ENCODE measurements at places on chromosomes 5 and 9. TPM values are rescaled to one million over a fixed set of nuclear protein-coding genes. Genes with fewer than 3 reads are reported as not detected.

GRCh38 chr9:89802781-89803355, 198.1 kb downstream of the GADD45G start:
- DNase-seq = no peak

DNA sequence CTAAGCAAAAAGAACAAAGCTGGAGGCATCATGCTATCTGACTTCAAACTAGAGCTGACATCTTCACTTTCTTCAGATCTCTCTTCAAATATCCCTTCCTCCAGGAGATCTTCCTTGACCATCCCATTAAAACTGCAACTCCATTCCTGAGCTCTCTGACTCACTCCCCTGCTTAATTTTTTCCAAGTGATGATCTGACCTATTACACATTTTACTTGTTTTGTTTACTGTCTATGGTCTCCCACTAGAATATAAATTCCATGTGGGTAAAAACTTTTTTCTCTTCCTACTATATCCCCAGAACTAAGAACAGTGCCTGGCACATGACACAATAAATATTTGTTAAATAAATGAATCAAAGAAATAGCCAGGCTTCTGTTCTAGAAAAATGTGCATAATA, 87.5 kb downstream of the SLIT3 start:
- no peak for DNase-seq

ROPN1L gene
- total RNA-seq = 0.68 TPM

DNA sequence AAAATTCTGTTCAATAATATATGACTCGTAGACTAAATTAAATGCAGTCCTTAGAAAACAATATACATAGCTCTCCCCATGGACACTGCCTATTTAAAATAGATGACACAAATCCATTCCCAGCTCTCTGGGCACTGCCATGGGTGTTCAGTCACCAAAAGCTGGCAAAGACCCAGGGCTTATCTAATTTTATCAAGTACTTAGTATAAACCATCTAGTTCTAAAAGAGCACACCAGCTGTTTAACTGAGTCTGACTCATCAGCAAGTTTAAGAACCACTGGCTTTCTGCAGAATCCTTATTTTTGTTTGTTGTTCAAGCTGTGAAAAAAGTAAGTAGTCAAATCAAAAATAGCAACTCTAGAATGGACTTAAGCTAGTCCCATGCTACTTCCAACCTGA, 107.6 kb downstream of the PLPP1 start:
- DNase-seq = peak; percentile 42

PCDHGB6 gene
- 2.9 TPM for total RNA-seq

- DNase-seq = no peak
Measured at GRCh38 chr9:114634387-114634786, 23.2 kb downstream of the TEX53 start.

SPTLC1 gene
- total RNA-seq = 127 TPM

- DNase-seq = peak; percentile 58
Measured at GRCh38 chr9:2477755-2478154, 143.8 kb upstream of the VLDLR start.

DNA sequence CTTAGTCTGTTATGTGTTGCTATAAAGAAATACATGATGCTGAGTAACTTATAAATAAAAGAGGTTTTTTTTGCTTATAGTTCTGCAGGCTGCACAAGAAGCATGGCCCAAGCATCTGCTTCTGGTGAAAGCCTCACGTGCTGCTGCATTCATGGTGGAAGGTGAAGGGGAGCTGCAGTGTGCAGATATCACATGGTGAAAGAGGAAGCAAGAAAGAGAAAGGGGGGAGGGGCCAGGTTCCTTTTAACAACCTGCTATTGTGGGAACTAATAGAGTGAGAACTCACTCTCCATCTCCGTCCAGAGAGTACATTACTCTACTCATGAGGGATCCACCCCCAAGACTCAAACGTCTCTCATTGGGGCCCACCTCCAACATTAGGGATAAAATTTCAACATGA, 12.5 kb upstream of the PARP8 start:
- no peak for DNase-seq

FGFR4 gene
- total RNA-seq = 2.6 TPM

DNA sequence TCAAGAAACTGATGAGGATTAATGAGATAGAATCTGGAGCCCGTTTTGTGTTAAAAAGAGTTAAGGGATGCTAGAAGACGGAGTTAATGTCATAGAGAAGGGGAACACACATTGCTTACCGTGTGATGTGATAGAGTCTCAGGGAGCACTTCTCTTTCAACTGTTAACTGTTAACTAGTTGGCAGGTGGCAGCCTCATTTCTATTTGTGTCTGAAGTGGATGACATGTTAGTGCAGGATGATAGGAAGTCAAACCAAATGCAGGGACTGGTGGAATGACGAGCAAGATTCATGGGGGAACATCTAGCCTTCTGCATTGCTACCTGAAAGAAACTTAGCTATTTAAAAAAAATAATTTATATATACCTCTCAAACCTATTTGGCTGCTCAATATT, 222.7 kb downstream of the MAST4 start:
- no peak for DNase-seq

DNA sequence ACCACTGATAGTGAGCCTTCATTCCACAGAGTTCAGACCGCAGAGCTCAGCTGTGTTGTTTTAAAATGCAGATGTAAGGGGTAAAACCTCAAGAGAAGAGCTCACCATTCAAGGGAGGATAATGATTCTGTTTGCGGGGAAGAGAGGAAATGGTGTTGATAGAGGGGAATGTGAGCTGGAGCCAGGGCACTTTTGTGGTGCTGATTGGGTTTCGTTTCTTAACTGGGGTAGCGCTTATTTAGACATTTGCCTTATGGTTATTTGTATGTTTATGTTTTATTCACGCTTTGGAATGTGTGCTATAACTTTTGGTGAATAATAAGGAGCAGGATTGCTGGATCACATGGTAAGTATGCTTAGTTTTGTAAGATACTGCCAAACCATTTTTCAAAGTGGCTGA, 42.5 kb downstream of the STXBP1 start:
- no peak for DNase-seq

CRHBP gene
- total RNA-seq = 0.19 TPM

IL9 gene
- total RNA-seq = not detected

- DNase-seq = no peak
Measured at GRCh38 chr5:15585841-15586591, 86.0 kb downstream of the FBXL7 start.

DNA sequence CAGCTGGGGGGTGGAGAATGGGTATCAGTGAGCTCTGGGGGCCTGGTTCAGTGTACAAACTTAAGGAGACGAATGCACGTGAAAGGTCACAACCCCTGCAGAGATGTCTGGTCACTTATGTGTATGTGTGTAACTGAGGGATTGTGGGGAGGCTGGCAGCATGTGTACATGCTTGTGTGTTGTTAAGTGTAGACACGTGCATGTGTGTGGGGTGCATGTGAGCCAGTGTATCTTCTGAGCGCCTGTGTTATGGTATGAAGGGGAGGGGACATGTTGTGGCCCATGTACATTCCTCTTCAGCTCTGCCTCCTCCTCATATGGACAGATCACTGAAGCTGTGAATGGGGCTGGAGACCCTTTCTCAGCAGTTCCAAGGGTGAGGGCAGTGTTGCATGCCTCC, 2.0 kb downstream of the TMEM8B start:
- DNase-seq = no peak

GRCh38 chr5:35651002-35651756, 33.5 kb downstream of the SPEF2 start:
- peak; percentile 65 for DNase-seq
